H54 (cell line): ENCODE measurements at places on chromosomes 2 and 18.
A peak's percentile ranks its signal among the peaks of the same experiment; 100 is the strongest.

DNA sequence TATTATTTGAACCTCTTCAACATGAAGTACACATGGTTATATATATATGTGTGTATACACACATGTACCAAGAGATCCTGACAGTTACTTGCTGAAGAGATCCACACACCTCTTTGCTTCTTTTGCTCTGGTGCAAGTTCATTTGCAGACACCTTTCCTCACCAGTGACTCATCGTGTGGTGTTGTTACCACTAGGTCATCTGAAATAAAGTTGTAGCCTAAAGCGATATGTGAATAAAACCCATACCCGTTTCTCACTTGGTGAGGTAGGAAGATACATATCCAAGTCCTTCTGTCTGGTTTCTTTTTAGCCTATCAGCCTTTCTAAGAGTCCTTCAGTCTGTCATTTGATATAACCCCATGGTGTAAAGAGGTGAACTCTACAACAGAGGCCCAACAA lies 379.4 kb upstream of the RAB12 start:
- DNase-seq: no peak

DNA sequence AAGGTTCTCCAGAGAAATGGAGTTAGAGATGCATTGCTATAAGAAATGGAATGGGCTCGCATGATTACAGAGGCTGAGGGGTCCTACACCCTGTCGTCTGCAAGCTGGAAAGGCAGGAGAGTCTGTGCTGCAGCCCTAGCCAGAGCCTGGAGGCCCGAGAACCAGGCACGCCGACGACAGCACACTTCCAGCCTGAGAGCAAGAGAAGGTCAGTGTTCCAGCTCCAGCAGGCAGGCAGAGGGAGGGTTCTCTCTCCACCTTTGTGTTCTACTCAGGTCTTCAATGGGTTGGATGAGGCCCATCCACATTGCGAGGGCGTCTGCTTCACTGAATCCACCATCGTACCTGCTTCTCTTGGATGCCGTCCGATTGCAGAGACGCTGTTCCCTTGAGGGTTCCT lies 177.6 kb upstream of the HDAC4 start:
- DNase-seq: no peak

DNA sequence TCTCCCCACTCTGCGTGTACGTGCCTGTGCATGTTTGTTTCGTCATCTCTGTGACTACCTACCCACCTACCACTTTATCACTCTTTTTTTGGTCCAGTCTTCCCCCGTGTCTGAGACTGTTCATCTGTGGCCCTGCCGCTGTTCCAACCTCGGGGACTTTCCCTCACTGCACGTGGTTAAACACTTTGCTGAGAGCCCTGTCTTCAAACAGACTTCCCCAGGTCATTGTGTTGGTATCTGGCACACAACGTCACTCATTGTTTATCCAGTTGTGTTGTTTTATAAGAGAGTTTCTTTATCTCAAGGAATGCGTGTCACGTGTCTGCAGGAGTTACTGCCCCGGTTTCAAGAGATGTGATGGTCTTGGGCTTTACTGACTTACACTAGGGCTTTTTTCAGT lies 262.0 kb upstream of the RASGRP3 start:
- DNase-seq: no peak

GRCh38 chr2:28325567-28326468 lies 66.8 kb upstream of the FOSL2 start:
- DNase-seq: peak; percentile 79

DNA sequence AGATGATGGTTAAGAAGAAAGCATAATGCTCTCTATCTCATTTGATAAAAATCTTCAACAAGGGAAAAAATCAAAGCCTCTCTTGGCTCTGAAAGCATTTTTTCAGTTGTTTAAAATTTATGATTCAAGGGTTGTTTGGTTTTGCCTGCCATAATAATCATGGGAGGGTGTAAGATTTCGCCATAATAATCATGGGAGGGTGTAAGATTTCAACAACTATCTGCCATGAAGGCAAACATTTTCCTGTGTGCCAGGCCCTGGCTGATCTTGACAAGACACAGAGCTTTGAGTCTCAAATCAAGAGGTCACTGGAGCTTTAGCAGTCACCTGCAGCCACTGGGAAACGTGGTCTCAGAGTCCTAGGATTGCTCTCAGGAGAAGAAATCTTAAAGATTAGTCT lies 175.1 kb upstream of the PIEZO2 start:
- no peak for DNase-seq

DNA sequence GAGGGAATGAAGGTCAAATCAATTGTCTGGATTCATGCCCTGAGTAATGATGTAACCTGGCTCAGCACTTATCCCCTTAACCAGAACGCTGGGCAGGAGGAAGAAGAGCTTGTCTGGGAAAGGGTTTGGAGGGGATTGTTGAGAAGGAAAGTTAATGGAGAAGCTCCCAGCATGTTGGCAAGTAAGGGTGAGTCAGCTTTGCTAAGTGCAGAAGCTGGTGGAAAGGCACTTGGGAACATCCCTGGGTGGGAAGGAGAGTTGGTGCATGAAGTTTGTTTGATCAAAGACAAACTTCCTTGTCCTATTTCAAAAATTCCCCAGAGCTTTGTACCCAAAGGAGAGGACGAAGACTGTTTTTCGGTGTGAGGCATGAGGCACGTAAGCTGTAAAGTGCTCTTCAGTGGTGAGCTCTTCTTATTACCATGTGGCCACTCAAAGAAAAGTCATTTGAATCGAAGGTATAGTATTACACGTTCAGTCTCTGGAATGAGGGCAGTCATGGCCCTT lies 17.6 kb upstream of the DAW1 start:
- no peak for DNase-seq

GRCh38 chr2:24076849-24077534 lies 866 bp upstream of the SF3B6 start:
- no peak for DNase-seq

DNA sequence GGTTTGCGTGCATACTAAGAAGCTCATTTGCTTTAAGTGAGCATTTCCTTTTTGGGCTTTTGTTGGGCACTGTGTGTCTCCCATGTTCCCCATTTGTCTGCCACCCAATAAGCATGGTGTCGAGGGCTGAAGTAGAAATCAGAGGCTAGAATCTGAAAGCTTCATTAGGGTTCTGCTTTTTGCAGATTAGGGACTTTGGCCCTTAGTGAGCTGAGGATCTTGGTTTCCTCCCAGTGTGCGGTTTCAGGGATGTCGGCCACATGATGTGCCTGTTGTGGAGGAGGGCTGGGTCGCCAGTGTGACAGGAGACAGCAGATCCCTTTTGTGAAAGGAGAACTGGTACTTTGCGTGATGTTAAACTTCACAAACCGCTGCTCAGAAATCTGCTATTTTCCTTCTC lies 41.1 kb downstream of the PLEKHB2 start:
- DNase-seq: no peak

DNA sequence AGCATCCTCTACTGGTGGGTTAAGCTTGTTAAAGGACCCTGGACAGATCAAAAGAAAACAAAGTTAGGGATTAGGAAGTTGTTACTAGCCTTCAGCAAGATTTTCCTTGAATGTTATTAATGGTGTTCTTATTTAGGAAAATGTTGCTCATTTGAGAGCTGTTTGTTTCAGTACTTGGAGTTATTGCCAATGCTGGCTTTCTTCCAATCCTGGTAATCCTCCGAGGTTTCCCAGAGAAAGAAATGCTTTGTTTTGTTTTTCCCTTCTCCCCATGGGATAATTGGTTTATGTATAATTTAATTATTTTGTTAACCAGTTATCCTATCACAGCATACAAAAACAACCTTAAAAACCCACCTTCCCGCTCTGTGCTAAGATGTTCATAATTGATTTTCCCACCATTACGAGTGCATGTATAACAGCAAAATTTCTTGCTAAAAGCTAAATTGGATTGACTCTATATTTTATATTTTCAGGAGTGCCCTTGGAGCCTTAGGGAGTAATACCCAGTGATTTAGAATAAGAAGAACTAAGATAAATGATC lies 79.8 kb downstream of the MGAT5 start:
- DNase-seq: no peak

DNA sequence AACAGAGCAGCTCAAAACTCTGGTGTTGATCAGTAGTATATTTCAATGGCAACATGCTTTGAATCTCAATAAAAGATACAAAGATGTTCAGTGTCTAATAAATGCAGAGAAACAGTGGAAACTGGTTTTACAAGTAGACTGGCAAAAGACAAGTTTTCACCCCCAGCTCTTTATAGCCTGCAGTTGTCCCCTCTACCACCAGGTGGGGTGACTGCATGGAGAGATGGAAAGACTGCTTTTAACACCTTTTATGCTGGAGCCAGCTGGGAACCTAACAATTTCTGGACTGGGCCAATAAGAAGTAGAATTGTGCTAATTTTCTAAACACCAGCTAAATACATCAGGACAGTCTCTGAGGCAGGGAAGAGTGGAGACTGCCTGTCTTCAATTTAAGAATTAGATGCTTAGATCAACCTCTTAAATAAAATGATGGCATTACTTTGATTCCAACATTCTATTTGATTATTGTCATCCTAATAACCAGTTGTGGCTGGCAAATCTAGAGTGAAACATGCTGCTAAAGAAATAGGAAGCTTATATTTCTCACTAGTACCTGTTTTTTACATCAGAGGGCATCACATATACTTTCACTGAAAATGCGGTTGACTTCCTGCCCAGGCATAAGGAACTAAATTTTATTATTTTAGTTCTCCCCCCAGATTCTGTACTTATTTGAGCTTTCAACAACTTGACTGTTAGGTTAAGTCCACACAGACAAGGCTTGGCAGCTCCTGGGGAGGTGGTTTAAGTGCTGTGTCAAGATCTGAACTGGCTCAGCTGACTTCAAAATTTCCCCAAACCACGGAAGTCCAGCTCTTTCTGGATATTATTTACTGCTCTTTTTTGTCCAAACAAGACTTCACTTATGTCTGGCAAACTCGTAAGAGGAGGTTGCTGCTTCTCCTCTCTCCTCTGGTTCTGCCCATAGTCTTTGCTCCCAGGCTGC lies 140.5 kb downstream of the TPGS2 start:
- DNase-seq: peak; percentile 24

DNA sequence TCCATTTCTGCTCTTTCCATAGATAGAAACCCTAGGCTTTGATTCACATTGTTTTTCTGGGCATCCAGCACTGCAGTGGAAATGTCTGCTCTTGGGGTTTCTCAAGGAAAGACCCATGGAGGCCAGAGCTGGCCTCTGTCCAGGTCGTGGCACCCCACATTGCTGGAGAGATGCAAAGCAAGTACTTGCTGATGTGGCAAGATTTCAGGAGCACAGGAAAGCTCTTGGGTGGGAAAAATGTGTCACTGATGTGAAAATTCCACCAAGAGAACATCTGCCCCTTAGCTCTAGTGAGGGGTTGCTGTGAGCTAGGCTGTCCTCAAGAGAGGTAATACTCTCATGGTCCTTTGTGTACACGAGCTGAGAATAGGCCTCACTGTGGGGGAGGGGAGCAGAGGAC lies 156.1 kb upstream of the SIX3 start:
- DNase-seq: no peak

- no peak for DNase-seq
Measured at GRCh38 chr18:8260319-8260718, 348.9 kb upstream of the RAB12 start.

DNA sequence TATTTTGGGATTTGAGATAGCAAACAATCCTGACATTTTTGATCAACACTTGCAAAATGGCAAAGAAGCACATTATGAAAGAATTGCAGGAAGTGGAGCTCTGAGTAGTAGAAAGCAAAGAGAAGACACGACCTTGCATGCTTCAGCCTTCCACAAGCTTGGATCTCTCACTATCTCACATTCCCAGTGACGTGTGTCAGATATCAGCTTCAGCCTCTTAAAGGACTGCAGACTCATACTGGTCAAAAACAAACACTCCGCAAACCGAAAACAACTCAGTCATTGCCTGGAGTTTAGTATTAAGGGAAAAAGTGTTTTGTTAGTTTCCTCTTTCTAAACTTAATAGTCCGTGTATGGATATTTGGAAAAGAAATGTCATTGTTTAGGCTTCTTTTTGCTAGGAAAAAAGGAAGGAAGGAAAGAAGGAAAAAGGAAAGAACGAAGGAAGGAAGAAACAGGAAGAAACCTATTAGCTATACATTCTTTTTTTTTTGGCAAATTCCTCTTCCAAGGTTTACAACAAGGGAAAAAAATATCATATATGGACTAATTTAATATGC lies 32.6 kb upstream of the SLC40A1 start:
- no peak for DNase-seq

DNA sequence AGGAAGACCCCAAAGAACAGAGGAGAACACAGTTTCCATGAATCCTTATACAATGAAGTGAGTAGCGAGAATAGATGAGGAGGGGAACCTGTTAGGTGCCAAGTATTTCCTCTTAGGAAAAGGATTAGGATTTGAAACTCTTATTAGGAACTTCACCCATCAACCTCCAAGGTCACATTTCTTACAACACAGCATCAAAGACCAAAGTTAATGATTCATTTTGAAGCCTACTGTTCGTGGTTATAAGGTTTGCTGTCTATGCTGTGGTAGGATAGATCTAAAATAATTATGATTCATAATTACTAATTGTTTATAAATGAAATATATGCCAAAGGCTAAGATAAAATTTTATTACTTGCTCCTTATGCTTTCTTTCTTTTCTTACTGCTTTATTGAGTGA lies 6.1 kb downstream of the CFAP221 start:
- no peak for DNase-seq

- no peak for DNase-seq
Measured at GRCh38 chr2:95056044-95056443, 30.5 kb downstream of the MAL start.

DNA sequence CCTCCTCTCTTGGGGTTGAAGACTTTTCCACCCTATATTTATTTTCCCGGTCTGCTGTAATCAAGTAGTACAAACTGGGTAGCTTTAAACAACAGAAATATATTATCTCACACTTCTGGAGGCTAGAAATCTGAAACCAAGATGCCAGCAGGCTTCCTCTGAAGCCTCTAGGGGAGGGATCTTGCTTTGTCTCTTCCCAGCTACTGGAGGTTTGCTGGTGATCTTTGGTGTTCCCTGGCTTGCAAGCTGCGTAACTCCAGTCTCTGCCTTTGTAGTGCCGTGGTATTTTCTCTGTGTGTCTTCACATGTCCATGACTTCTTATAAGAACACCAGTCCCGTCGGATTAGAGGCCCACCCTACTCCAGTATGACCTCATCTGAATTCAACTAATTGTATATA lies 44.4 kb downstream of the MYO3B start:
- no peak for DNase-seq

GRCh38 chr18:63963615-63964256 lies 6.1 kb upstream of the SERPINB8 start:
- DNase-seq: no peak

DNA sequence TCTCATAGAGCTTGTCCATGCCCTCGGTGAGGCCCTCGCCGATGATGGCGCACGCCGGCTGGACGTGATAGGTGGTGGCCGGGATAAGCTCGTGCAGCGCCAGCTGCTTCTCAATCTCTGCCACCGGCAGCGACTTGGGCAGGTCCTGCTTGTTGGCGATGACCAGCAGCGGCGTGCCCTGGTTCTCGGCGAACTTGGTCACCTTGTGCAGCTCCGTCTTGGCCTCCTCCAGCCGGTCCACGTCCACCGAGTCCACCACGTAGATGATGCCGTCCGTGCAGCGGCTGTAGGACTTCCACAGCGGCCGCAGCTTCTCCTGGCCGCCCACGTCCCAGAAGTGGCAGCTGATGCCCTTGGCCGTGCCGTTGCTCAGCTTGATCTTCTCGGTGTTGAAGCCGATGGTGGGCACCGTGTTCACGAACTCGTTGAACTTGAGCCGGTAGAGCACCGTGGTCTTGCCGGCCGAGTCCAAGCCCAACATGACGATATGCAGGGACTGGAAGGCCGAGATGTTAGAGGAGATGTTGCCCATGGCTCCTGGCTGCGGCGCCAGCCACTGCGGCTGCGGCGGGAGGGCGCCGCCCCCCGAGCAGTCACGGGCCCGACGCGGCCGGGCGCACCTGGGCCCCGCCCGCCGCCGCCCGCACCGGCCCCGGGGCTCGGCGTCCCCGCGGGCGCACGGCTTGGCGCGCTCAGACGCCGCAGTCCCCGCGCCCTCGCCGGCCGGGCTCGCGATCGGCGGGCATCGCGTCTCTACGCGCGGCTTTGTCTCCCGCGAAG lies 636 bp downstream of the ARL4C start:
- no peak for DNase-seq
